Activated T-helper 1 cell treated with Interleukin-2 at 50 U/mL for 16 hours (primary cell): ENCODE measurements at places on chromosomes 5 and 9.

DNA sequence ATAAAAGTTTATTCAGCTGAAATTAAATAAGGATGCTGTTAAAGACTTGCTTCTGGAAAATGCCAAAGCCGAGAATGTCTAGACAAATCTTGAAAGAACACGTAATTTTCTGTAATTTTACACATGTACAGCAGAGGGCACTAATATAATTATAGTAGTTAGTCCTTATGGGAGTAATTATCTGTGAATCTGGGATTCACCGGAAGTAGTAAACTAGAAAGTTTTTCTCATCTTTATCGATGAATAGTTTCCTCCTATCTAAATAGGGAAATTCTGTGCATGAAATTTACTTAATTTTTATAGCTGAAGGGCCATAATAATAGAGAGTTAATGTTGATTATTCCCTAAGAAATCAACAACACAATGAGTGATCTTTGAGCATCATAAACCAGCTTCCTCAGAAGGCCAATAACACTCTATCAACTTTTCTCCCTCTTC is 18.4 kb upstream of the CNTLN start:
- no peak for DNase-seq

- DNase-seq, result no peak
These were observed 37.8 kb downstream of the WDR36 start for GRCh38 chr5:111129938-111130337.

- DNase-seq, result no peak
These were observed 27.2 kb upstream of the CER1 start for GRCh38 chr9:14749741-14750211.

DNA sequence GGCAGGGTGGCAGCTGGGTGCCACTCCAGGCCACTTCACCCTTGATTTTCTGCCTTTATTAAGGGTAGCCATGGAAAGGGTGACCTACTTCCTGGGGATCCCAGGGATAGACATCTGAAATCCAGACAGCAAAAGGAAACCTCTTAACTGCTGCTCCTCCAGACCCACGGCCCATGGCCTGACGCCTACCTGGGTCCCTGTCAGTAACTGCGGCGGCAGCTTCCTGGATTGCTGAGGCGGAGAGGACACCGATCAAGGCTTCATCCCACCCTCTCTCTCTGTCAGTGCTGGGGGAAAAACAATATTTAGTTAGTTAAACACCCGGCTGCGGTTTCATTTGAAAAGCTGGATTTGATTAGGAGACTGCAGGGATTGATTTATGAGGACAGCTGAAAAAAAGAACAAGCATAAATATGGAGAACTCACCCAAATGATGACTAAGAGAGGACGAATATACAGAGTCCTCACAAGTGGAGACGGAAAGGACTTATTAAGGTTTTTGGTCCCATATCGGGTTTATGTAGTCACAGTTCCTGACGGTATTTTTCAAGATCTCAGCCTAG is 158.7 kb upstream of the KLF4 start:
- no peak for DNase-seq
